ENCODE measurements at places on chromosomes 11 and 22.

- no peak for DNase-seq
Observed at GRCh38 chr11:30388957-30389356, 66.1 kb downstream of the ARL14EP start.

DNA sequence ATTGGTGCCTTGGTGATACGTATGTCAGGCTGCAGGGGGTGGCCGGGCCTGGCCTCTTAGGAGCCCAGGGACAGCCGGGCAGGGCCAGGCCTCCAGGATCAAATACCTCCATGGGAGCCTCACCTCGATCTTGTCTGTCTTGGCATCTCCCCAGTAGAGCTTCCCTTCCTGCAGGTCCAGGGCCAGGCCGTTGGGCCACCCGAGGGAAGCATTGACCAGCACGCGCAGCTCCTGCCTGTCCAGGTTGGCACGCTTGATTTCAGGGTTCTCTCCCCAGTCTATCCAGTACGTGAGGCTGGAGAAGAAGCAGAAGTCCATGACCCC lies 137.7 kb downstream of the CRYBB2 start:
- DNase-seq = no peak

GRCh38 chr11:57460758-57461749 lies 726 bp downstream of the RTN4RL2 start:
- no peak for DNase-seq

DNA sequence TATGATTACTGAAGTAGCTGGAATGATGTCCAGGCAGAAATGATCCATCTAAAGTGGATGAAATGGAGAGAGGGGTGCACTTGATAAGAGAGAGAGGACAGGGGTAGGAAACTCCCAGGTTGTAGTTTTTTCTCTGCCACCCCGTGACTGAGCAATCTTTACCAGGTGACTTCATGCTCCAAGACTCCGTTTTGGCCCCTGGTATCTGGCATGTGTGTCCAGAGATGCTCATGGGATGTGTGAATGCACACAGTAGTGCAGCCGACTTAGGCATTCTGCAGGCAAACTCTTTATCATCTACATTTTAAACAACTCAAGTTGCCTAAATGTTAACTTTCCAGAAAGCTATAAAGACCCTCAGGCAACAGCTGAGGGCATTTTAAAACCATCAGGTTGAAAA lies 189.3 kb upstream of the SEZ6L start:
- DNase-seq = no peak

DNA sequence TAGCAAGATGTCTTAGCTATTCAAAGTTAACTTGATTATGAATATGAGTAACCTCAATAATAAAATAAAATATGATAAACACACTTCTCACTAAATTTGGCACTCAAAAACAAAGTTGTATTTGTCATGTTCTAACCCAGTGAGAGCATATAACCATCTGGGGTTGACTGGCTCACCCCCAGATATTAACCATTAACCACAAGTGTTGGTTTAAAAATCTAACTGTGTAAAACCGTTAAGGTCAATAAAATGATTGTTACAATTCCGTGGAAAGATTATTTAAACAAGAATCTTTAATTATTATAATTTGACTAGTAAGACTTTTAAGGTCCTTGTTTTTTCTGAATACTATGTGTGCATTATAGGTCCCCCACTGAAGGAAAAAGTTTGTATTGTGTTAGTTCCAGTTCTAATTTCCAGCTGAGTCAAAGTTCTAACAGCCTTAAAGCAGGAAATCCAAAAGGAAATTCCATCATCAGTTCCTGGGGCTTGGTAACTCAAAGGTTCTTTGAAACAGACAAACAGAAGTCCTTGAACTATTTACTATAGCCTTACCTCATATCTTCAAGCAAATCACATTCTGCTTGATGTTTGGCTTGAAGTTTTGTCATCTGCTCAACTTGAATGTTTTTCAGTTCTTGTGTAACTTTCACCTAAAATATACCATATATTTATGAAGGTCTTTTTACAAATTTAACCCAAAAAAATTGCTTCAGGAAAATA lies 2.5 kb downstream of the FCHSD2 start:
- no peak for DNase-seq

DNA sequence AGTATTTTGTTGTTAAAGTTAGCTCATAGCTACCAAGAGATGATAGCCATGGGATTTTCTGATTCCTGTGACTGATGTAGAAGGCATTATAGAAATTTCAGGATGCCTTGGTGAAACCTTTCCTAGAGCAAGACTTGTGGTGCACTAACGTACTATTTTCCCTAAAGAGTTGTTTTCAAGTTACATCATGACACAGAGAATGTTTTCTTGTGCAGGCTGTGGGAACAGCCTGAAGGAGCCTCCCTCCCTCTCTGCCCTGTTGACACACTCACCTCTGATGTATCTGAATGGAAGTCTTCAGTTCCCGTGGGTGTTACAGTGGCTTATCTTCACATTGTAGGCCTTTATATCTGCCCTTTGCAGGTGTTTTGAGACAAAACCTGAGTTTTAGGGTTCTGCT lies 121.6 kb downstream of the LDLRAD3 start:
- DNase-seq = no peak

DNA sequence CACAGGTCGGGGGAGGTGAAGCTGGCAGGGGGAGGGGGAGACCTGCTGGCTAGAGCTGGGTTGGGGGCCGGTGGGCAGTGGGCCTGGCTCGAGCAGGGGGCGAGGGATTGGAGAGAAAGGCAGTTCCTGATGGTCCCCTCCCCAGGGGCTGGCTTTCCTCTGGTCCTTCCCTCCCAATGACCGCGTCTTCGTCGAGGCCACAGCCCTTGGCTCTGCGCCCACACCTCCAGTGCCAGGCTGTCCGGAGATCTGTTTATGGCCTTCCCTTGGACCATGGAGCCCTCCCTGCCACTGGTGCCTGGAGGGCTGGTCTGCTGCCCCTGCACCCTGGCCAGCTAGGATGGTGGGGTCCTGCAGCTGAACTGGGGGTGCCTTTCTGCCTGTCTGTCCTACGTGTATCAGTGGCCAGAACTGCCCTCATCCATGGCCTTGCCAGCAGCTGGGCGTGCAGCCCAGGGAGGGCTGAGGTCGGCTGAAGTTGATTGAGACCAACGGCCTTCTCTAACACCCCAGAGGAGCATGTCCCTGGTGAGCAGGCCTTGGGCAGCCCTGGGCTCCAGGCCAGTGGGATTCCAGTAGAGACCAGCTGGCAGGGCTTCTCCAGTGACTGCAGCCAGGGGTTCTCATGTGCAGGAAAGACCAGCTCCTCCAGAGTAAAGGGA lies 12.3 kb downstream of the TANGO2 start:
- no peak for DNase-seq

GRCh38 chr22:37253126-37253660 lies 9.1 kb upstream of the RAC2 start:
- DNase-seq = no peak

GRCh38 chr11:108786281-108786990 lies 121.6 kb downstream of the DDX10 start:
- no peak for DNase-seq

- DNase-seq = no peak
Observed at GRCh38 chr11:107397357-107397756, 60.3 kb downstream of the CWF19L2 start.

- no peak for DNase-seq
Observed at GRCh38 chr11:64276653-64277431, 7.6 kb downstream of the BAD start.

- peak; percentile 28 for DNase-seq
Observed at GRCh38 chr11:118497831-118498230, 29.4 kb upstream of the TTC36 start.

- DNase-seq = no peak
Observed at GRCh38 chr11:106473089-106473722, 395.7 kb downstream of the AASDHPPT start.

DNA sequence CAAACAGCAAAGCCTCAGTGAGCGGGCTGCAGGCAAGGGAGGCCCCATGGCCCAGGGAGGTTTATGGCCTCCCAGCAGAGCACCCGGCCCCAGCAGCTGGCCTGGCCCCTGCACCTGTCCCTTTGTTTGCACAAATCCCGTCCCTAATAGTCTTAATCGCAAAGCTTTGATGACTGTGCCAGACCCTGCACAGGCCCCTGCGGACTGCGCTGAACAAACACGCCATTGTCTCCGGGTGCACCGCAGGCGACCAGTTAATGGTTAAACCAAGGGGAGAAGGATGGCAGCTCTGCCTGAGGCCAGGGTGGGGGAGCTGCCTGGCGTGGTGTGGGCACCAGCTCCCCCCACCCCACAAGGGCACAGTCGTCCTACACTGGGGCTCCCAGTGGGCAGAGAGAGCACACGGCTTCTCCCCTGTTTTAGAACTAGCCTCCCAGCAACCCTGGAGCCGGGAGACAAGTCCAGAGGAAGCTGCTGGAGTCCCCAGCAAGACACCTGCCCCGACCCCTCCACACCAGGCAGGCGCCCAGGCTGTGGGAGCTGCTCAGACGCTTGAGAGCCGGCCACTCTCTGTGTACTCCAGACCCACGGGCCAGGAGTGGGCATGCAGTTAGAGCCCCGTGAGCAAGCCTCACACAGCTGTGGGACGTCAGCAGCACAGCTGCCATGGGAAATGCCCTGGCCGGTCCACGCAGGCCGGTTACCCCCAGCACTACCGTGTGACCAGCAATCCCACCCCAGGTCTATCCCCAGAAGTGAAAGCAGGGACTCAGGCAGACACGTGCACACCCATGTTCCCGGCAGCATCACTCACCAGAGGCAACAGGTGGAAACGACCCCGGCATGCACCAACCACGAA lies 39.7 kb upstream of the TH start:
- DNase-seq = no peak

DNA sequence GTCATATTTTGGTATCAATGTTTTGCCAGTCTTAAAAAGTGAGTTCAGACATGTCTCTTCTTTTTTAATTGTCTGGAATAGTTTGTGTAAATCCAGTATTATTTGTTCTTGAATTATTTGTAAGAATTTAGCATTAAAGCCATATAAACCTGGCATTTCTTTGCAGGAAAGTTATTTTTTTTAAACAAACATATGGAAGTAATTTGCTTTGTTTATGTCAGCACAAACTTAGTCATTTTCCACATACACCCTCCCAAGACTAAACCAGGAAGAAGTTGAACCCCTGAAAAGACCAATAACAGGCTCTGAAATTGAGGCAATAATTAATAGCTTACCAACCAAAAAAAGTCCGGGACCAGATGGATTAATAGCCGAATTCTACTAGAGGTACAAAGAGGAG lies 9.1 kb upstream of the CCDC81 start:
- no peak for DNase-seq

GRCh38 chr22:48673806-48674500 lies 1153.7 kb downstream of the BRD1 start:
- no peak for DNase-seq

GRCh38 chr11:3126901-3127691 lies 38.0 kb downstream of the OSBPL5 start:
- no peak for DNase-seq

DNA sequence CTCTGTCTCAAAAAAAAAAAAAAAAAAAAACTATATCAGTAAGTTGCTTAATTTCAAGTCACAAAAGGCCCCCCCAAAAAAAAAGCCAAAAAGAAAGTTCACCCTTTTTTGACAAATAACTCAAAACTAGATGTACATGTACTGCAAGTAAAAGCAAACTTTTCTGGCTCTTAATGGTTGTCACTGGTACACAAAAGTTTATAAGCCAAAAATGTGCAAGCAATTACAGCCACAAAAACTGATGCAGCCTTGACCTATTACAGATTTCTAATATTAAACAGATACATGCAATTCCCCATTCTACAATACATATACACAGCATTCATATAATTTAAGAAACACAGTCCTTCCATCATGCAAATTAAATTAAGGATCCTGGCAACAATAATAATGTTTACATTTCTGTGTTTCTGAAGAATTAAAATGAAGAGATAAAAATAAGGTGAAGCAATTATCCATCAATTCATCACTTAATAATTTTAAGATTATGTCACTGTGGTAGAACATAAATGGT lies 18.6 kb downstream of the PICALM start:
- DNase-seq = no peak

- DNase-seq = no peak
Observed at GRCh38 chr11:114094516-114094915, 35.0 kb downstream of the ZBTB16 start.

DNA sequence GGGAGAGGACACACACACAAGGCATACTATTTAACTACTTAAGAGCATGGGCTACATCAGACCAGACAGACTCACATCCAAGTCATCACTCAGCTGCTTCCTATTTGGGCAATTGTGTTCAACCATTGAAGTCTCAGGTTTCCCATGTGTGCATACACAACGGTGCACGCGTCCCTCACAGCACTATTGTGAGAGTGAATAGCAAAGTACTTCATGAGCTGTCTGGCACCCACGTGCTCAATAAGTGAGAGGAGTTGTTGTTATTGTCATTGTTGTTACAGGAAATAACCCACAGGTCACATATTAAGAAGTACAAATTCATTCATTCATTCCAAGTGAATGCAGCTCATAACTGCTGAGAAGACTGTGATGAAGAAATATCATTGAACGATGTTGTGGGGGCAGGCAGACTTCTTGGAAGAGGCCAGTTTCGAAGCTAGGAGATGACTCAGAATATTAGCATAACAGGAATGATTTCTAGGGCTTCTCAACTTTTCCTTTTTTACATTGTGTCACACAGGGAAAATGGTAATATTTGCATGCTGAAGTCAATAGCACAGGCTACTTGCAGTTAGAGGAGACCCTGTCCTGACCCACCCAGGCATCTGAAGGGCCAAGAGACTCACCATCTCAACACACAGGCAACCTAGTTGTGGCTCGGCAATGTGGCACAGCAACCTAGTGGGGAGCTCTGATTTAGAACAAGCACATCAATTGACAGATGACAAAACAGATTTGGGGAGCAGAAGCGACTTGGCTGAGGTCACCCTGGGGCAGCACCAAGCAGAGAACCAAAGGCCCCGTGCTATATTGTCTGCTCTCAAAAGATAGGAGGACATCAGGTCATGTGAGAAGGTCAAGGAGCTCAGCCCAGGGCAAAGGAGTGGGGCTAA lies 606.0 kb downstream of the BUD13 start:
- no peak for DNase-seq

DNA sequence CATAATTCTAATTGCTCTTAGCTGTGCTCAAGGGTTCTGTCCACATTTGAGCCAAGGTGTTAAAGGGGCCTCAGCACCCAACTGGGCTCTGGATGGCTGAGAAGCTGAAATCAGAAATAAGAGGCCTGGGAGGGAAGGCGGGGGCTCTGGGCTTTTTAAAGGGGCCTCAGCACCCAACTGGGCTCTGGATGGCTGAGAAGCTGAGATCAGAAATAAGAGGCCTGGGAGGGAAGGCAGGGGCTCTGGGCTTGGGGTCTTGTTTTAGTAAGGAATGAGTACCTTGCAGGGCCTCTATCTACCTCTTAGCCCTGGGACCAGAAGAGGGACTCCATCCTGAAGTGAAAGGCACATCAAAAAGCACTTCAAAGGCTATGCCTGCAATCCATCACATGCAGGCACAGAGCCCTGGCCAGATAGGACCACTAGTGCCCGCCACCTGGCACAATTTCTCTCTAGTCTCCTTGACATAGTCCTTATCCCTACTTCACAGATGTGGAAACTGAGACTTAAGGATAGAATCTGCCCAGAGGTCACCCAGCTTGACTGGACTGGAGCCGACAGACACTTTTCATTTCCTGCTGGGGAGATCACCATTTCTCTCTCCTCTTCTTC lies 35.6 kb downstream of the DKK3 start:
- DNase-seq = no peak

GRCh38 chr11:59448484-59448883 lies 8.3 kb upstream of the OR4D6 start:
- DNase-seq = no peak

Measured in GM04503 (cell line).